Esophagus squamous epithelium (tissue), 5 donors: ENCODE measurements at places on chromosomes 3 and 15.

DNA sequence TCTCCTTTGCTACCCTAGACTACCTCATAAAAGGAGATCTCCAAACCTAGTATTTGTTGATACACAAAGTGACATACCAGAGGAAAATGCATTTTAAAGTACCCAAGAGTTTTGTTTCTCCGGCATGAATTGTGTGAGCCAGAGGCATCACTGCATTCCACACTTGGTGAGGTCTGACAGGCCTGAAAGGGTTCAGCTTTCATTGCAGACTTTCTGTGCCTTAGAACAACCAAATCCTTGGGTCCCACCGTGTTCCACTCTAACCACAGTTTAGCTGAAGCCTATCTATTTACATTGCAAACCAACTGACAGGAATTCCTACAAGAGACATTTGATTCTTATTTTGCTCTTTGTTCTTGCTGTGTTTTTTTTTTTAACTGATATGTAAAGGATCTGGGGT, 21.0 kb upstream of the EID1 start:
- no peak for DNase-seq

DNA sequence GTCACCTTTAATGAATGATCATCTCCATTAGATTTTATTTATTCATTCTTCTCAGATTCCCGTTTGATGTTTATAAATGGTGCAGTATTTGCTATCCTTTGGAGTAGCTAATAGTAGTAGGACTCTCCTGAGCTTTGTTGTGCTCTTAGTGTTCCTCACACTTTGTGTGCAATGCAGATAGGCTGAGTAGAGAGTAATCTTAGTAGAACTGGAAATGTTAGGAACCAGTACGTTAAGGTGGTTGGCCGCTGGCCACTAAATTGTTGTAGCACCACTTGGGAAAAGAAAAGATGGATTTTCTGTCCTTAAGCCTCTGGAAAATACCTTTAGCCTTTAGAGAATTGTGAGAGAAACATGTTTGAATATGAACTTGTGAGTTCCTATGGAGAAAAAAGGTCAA, 19.9 kb upstream of the EBLN2 start:
- DNase-seq, result no peak

DNA sequence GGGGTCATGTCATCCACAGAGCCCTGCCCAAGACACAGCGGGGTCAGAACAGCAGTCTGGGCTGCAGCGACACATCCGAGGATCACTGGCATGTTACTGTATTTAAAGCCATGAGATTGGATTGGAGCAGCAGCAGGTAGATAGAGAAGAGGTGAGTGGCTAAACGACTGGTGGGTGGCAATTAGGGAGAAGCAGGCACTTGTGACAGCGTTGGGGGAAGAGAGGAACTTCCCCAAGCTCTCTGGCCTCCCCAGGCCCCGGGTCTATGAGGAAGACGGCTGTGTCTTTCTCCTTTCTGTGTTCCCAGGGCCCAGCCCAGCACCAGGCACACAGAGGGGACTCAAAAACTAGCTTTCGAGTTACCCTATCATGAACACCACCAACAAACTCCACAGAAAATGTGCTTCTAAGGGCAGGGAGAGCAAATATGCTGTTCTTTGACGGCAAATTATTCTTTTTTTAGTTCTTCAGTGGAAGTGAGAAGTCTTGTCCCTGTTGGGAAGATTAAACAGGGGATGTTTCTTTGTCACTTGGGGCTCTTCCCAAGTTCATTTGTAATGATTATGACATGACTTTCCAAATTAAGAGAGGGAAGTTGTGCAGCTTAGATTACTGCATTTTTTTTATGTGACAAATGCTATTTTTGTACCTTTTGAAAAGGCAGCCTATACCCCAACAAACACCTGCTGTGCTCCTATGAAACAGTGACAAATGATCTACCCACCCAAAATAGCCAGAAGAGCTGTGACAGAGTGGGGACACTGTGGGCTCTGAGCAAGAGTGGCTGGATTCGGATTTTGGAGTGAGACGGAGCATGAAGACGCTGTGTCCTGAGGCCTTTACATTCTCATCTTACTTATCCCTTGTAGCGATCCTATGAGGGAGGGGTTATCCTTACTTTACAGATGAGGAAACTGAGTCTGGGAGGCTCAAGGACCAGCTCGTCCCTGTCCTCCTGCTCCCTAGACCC, 7.2 kb upstream of the SYNM start:
- no peak for DNase-seq

- no peak for DNase-seq
These were observed 126.4 kb upstream of the FAM3D start for GRCh38 chr3:58792921-58793451.

GRCh38 chr3:59262076-59262498, 212.3 kb upstream of the CFAP20DC start:
- DNase-seq, result no peak

GRCh38 chr3:69560116-69560515, 174.2 kb upstream of the FRMD4B start:
- DNase-seq, result no peak

DNA sequence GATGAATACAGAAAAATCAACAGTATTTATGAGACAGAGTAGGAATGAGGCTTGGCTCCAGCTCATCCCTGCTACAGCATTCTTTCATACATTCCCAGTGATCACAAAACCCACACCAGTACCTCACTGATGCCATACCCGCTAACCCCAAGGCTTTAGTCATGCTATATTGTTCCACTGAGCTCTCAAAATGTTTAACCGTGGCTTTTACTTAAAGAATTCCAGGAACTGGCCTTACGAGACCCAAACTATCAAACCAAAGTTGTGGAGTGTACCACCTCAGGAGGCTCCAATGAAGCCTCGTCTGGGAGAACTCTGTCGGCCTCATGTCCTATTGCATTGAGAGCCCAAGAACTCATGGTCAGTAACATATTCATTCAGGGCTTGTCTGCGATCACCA, 278.9 kb downstream of the ULK4 start:
- DNase-seq, result no peak

- no peak for DNase-seq
These were observed at the start of gene ACTC1 for GRCh38 chr15:34795267-34796081. TSS of gene ACTC1 (minus strand) at chr15:34795549. CDS start at chr15:34794808, 741 bp downstream.

DNA sequence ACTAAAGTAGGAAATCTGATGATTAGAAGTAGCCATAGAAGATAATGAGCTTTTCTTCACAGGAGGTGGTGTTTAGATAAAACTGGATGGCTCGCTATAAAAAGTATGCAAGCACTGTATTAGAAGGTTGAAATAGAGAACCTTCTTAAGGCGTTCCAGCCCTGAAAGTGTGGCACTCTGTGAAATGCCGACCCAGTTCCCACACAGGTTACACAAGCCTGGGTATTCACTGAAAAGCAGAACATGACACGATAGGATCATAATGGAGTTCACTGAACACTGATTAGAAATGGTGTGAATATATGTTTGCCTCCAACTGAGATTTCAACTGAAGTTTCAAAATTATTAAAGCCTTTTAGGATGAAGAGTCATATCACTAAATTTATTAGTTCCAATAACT, 15.0 kb upstream of the LRRC34 start:
- no peak for DNase-seq

DNA sequence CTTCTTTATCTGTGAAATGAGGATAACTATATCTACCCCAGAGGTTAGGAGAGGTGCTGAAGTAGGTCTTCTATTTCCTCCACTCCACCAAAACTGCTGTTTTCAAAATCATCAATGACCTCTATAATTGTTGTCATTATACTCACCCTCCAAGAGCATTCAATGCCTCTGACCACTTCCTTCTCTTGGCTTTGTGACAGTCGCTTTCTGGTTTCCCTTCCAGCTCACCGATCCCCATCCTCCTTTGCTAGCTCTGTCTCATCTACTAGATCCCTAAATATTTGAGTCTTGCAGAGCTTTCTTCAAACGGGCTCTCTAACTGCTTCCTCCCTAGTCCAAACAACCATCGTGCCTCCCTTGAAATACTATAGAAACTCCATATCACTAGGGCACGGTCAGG, 153.5 kb downstream of the RPLP1 start:
- no peak for DNase-seq

DNA sequence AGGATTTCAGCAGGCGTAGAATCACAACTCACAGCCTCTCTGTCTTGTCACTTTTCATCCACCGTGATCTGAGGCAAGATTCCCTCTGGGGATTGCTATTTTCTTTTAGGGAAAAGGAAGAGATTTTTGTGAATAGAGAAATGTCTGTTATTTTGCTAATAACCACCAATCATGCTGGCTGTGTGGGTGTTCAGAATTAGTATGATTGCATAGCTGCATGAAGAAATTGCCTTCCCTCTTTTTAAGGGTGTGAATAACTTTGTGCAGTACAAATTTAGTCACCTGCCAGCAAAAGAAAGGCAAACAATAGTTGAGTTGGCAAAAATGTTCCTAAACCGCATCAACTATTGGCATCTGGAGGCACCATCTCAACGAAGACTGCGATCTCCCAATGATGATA, 60.8 kb downstream of the KAT2B start:
- no peak for DNase-seq

DNA sequence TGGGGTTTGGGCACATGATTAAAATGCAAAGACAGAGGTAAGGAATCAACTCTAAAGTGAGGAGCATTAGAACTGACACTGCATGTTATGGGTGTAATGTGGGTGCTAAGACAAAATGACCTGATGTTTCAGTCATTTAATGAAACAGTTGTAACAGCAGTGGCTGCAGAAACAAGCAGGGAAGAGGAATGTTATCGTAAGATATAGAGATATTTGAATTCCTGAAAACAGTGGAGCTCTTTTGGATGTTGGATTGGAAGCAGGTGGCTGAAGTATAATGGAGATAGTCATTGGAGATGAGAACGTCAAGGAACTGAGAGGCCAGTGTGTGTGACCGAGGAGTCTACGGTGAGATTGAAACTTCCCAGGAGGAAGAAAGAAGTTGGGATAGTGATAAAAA, 1065.2 kb downstream of the ZPLD1 start:
- DNase-seq, result no peak

- no peak for DNase-seq
These were observed 76.7 kb downstream of the TAFA4 start for GRCh38 chr3:68855620-68856019.

DNA sequence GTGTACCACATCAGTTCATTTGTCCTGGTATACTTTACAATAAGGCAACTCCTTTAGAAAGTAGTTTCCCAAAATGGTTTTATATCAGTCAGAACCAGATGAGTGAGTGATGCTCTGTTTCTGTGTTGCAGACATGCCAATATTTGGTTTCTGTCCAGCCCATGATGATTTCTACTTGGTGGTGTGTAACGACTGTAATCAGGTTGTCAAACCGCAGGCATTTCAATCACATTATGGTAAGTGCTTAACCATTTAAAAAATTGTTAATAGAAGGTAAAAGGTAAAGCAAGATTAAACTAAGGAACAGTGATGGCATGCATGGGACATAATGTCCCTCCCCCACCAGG, 40.0 kb upstream of the SCAANT1 start:
- no peak for DNase-seq

DNA sequence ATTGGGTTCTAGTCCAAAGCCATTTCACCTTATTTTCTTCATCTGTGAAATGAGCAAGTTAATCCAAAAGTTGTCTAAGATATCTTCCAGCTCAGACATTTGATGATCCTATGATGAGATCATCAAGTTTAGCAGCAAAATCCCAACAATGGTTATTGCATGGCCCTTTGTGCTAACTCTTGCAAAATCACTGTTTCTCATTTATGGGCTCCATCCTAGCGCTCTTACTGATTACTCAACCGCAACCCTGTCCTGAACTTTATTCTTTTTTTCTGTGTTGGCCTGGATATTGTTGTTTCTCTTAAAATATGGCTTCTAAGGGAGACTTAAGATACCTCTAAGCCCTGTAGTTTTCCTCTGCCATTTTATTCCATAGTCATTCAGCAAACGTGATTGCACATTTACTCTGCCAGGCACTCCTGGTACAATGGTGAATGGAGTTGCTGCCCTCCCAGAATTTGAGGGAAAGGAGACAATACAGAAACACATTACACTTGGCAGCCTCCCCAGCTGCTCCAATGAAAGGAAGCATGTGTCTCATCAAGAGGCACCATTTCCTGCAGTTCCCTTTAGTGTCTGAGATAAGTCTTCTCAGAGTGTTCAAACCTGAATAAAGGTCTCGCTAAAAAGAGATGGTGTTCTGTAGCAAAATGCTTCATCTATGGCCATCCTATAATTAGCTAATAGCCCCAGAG, 4.4 kb downstream of the GXYLT2 start:
- no peak for DNase-seq

DNA sequence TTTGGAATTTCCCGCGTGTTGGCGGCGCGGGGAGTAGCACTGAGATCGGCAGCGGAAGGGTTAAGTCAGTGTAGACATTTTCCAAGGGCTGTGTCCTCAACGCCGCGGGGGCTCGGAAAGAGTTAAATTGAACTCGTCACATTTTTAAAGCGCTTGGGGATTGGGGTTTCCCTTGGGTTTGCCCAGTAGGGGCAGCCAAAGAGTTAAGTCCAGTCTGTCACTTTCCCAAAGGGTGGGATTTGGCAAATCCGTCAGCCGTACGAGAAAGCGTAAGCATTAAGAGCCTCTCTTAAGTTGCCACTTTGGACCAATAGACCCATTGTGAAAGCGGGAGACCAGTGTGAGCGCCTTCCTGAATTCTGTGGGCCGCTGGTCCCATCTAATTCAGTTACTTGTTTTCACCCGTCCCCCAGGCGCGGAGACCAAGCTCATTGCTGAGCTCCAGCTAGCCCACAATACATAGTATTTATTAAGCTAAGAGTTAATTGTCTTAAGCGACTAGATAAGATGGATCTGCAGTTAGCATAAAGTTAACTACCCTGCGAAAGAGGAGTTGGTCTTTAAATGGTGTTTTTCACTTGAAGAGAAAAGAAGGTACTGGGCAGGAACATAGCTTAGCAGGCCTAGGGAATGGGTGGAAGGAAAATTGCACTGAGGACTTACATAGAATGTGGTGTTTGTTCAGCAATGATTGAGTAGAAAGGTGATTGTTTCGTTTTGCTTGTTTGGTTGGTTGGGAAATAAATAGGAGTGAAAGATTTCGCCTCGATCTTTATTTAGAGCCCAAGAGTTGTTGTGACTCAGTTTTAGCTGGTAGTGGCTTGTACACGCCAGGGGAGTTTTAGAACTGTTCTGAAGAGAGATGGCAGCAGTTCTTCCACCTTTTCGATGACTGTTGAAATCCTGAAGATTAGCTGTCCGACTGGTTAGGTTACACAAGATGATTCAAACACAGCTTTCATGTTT, 932 bp downstream of the ARL8B start:
- no peak for DNase-seq

GRCh38 chr3:111076732-111077131, 5.1 kb downstream of the NECTIN3 start:
- no peak for DNase-seq

- DNase-seq, result no peak
These were observed 16.3 kb upstream of the MCF2L2 start for GRCh38 chr3:183444748-183445147.

GRCh38 chr3:171648069-171648468, 162.2 kb downstream of the PLD1 start:
- no peak for DNase-seq

GRCh38 chr3:58880182-58880581, 169.6 kb downstream of the CFAP20DC start:
- no peak for DNase-seq

DNA sequence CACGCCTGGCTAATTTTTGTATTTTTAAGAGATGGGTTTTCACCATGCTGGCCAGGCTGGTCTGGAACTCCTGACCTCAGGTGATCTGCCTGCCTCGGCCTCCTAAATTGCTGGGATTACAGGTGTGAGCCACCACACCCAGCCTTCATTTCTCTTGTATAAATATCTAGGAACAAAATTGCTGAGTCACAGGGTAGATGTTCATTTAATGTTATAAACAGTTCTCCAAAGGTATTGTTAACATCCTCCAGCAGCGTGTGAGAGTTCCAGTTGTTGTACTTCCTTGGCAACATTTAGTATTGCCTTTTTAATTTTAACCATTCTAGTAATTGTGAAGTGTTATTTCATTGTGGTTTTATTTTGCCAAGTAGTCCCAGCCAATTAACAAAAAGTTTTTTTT, 23.6 kb upstream of the MTMR14 start:
- DNase-seq, result no peak

- no peak for DNase-seq
These were observed 39.0 kb downstream of the IFT57 start for GRCh38 chr3:108183181-108183580.
